IPS DF 6.9 (cell line): ENCODE measurements at places on chromosomes 3 and 15.

GRCh38 chr3:122055215-122055614 is at the start of gene CD86:
Gene CD86, plus strand, starts transcription at chr3:122055362. Its CDS starts 128 bp downstream, at chr3:122055490.
- H3K4me1 ChIP-seq: 0 out of 2 replicates have a peak, but pooled peaks cover 1% of the 10 kb centered on the region
- H3K36me3 ChIP-seq: no peaks in the 10 kb centered on the region
- H3K4me3 ChIP-seq: no peak within 1 kb of the TSS

- H3K27ac ChIP-seq: no peak overlapping the region
- DNase-seq: no peak
- H3K4me1 ChIP-seq: no peaks in the 10 kb centered on the region
Measured at GRCh38 chr3:43120937-43121336, 15.1 kb upstream of the POMGNT2 start.

GRCh38 chr3:109112946-109113760 is 4.8 kb downstream of the MORC1 start:
- H3K4me3 ChIP-seq: no peak overlapping the region
- no peak for DNase-seq
- H3K4me1 ChIP-seq: no peaks in the 10 kb centered on the region

DNA sequence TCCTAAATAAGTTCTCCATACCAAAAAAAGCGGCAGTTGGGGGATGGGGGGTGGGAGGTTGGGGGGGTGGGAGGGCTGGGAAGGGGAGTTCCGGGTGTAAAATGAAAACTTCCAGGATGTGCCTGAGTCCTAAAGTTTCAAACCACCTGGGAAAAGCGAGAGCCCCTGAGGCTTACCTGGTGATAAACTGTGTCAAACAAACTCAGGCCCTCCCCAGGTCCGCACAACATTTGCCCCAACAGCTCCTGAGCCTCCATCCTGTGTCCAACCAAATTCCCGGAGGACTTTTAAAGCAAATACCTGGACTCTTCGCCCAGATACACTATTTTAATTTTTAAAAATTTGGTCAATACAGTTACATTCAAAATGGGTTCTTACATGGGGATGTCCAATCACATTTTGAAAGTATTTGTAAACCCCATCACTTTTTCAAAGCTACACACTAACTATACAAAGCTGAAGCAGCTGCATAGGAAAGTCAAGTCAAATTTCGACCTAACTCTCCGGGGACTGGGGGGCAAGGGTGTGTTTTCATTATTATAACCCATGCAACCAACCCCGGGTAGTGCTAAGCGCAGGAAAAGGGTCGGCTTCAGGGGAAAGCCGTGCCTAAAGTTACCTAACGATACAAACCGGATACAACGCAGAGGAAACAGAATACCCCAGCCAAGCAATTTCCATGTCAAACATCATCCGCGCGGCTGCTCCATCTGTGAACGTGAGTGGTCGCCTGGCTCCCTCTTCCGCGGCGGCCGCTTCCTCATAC is 685 bp upstream of the FOXB1 start:
- H3K27me3 ChIP-seq: peaks cover 33% of the 10 kb centered on the region
- H3K36me3 ChIP-seq: no peaks in the 10 kb centered on the region
- peaks cover 9% of the 10 kb centered on the region for H3K4me1 ChIP-seq
- H3K27ac ChIP-seq: no peak overlapping the region
- H3K4me3 ChIP-seq: peak overlapping the region; percentile 52; the same call in 1 of the 2 replicates

- no peaks in the 10 kb centered on the region for H3K4me1 ChIP-seq
- no peak overlapping the region for H3K4me3 ChIP-seq
- DNase-seq: no peak
Measured at GRCh38 chr3:118666-119065, 77.9 kb upstream of the CHL1 start.

DNA sequence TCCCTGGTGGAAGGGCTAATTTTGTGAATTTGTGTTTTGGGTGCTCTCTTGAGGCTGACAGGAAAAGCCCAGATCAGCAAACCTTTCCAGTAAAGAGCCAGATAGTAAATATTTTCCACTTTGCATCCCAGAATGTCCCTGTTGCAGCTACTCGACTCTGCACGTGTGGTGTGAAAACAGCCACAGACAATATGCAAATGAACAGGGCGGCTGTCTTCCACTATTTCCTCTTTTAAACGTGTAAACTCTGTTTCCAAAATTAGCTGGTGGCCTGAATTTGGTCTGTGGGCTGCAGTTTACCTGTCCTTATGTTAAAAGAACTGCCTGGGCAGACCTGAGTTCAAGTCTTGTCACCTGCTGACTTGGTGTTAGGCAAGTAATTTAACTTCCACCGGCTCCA is 202.7 kb downstream of the EDEM1 start:
- H3K27ac ChIP-seq: no peak overlapping the region
- H3K4me1 ChIP-seq: no peaks in the 10 kb centered on the region
- H3K4me3 ChIP-seq: no peak overlapping the region
- DNase-seq: no peak
- no peaks in the 10 kb centered on the region for H3K27me3 ChIP-seq

DNA sequence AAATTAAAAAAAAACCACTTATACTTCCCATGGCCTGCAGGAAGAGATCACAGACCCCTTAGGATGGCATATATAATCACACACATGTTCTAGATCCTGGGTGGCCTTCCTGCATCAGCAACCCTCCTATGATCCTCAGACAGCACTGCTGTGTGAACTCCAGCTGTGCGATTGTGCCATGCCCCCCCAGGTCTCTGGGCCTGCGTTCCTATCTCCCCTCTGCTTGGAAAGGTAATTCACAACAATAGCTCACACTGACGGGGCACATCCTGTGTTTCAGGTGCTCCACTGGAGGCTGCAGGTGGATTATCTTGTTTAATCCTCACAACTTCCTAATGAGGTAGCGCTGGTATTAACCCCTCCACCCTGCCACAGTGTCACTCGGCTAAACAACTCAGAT is 71.2 kb upstream of the GLCE start:
- H3K27me3 ChIP-seq: no peaks in the 10 kb centered on the region
- no peaks in the 10 kb centered on the region for H3K36me3 ChIP-seq
- peak overlapping the region; percentile 8 for H3K27ac ChIP-seq
- H3K4me3 ChIP-seq: no peak overlapping the region

DNA sequence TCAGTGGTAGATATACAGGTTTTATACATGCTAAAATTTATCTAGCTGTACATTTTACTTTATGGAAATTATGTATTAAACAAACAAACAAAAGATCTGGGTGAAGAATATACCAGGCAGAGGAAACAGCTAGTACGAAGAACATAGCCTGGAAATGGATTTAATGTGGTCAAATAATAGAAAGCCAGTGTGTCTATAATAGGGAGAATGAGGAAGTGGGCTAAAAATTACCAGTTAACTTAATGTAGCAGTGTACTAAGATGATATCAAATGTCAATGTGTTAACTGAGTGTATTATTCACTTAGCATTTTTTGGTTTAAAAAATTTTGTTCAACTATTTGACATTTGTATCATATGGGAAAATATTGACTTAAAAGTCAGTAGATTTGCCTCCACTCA is 22.8 kb upstream of the SLC15A2 start:
- no peaks in the 10 kb centered on the region for H3K4me1 ChIP-seq
- no peaks in the 10 kb centered on the region for H3K27me3 ChIP-seq
- DNase-seq: no peak
- no peaks in the 10 kb centered on the region for H3K36me3 ChIP-seq

DNA sequence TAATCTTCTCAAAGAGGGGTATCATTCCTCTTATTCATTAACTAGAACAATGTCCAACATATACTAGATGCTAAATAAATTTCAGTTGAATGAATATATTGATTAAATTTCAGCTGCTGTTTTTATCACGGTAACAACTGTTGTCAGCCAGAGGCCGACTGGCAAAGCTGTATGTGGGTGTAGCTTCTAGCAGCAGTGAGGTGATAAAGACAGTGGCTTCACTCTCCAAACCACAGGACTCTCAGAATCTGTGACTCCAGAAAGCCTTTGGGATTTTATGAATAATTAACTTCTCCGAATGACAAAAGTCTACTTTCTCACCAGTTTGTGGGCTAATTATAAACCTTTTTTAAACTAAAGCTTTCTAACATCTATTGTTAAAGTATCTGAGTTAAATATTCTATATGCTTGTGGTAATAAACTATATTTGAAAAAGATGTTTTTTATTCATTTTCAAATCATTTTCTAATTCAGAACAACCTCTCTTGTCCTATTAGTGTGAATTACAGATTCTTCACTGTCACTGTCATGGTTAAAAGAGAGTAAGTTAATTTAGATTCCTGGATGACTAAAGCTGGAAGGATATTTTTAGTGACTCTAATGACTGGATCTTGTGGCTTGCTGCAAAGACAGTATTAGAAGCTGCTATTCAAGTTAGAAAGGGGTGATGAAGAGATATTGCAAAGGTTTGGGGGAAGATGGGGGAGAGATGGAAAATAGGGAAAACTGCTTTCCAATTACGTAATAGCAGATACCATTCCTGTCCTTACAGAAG is 796.4 kb upstream of the ARPP21 start:
- no peaks in the 10 kb centered on the region for H3K36me3 ChIP-seq
- H3K27me3 ChIP-seq: no peaks in the 10 kb centered on the region
- DNase-seq: no peak
- no peaks in the 10 kb centered on the region for H3K4me1 ChIP-seq

DNA sequence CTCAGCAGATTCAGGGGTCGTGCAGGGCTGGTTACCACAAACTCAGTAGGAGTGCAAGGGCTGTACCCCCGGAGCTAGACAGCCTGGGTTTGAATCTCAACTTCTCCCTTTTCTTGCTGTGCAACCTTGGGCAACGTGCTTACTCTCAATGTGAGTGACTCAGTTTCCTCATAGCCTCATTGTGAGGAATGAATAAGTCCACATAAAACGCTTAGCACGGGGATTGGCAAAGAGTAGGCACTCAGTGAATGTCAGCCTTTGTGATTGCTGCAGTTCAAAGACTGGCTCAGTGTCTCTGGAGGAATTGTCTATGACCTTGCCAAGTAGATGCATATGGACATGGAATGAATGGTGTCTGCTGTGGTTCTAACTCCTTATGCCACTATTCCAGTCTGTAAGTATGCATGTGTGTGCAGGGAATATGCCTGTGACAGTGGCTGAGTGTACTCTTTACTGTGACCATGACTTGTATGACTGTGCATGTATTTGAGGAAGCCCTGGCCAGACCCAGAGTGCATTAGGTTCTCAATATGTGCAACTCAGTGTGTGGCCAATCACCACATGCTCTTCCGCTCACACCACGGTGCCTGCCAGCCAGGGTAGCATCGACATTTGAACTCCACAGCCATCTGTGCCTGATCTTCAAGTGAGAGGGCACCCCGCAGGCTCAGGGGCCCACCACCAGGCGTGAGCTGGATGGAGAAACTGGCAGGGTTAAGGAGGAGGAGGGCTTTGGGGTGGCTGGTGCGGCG is 900 bp upstream of the HYAL3 start:
- no peaks in the 10 kb centered on the region for H3K27me3 ChIP-seq
- H3K27ac ChIP-seq: no peak overlapping the region

DNA sequence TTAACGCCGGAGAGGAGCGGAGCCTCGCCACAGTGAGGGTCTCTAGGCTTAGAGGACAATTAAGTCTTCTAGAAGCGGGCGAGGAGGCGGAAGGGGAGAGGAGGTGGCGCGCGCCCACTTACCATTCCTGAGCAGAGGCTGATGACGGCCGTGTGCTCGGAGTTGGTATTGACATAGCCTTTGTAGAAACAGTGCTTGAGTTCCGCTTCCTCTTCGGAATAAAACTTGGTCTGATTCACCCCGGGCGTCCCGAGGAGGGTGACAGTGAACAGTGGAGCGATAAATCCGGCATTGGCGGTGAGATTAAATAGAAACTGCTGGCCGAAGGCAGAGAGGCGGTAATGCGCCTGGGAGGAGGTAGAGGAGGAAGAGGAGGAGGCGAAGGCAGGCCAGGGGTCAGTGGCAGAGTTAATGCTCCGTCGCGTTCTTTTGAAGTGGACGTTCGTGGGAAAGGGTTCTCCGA is 1.3 kb downstream of the ADAMTS9 start:
- no peak overlapping the region for H3K27ac ChIP-seq
- no peaks in the 10 kb centered on the region for H3K36me3 ChIP-seq
- peak overlapping the region; percentile 9; the same call in 1 of the 2 replicates for H3K4me3 ChIP-seq
- no peak for DNase-seq

GRCh38 chr3:72257738-72258137 is 472.8 kb upstream of the PROK2 start:
- no peaks in the 10 kb centered on the region for H3K27me3 ChIP-seq
- H3K27ac ChIP-seq: no peak overlapping the region
- H3K4me1 ChIP-seq: peaks cover 11% of the 10 kb centered on the region
- no peak for DNase-seq

GRCh38 chr15:68441045-68441743 is 9.2 kb upstream of the ITGA11 start:
- no peak overlapping the region for H3K27ac ChIP-seq
- no peak for DNase-seq
